ENCODE measurements at places on chromosomes 2 and 18. TPM values are rescaled to one million over a fixed set of nuclear protein-coding genes. Genes with fewer than 3 reads are reported as not detected.

VIT gene
- not detected for total RNA-seq

RESP18 gene
- total RNA-seq = not detected

KCNE4 gene
- total RNA-seq = 3.7 TPM

TEKT4 gene
- total RNA-seq = 0.31 TPM

PCARE gene
- total RNA-seq = under 0.01 TPM

OTOF gene
- total RNA-seq = 0.47 TPM

ST6GAL2 gene
- total RNA-seq = 148 TPM

LYPD6B gene
- total RNA-seq = 12.5 TPM

C1GALT1C1L gene
- total RNA-seq = not detected

PDE6D gene
- 25.4 TPM for total RNA-seq

UGT1A4 gene
- total RNA-seq = not detected

GPAT2 gene
- 1.6 TPM for total RNA-seq

AGXT gene
- total RNA-seq = not detected

TCF4 gene
- 1,429 TPM for total RNA-seq

RFTN2 gene
- 29.9 TPM for total RNA-seq

AMER3 gene
- total RNA-seq = 32.8 TPM

ALLC gene
- not detected for total RNA-seq

DOK1 gene
- total RNA-seq = 3.4 TPM

RABL2A gene
- total RNA-seq = 15.1 TPM

OSR1 gene
- total RNA-seq = 4.4 TPM

DSG1 gene
- total RNA-seq = 0.16 TPM

SNED1 gene
- 3.3 TPM for total RNA-seq

UGT1A8 gene
- total RNA-seq = not detected

TTN gene
- total RNA-seq = 3.7 TPM

THUMPD2 gene
- total RNA-seq = 30.3 TPM

GPR155 gene
- 15.6 TPM for total RNA-seq

SRD5A2 gene
- not detected for total RNA-seq

LIPG gene
- 18.2 TPM for total RNA-seq

CCDC121 gene
- 5.9 TPM for total RNA-seq

SPP2 gene
- total RNA-seq = not detected

CNDP1 gene
- total RNA-seq = 0.16 TPM

NT5C1B gene
- not detected for total RNA-seq

LYG2 gene
- total RNA-seq = not detected

ITSN2 gene
- total RNA-seq = 29.8 TPM

LRP2 gene
- total RNA-seq = 0.16 TPM

ABCB6 gene
- total RNA-seq = 32.0 TPM

ANKRD62 gene
- 0.16 TPM for total RNA-seq

SS18 gene
- total RNA-seq = 68.0 TPM

UGT1A5 gene
- not detected for total RNA-seq

ACMSD gene
- not detected for total RNA-seq

PRKCE gene
- total RNA-seq = 62.2 TPM

LGALSL gene
- 53.7 TPM for total RNA-seq

GPR35 gene
- 0.31 TPM for total RNA-seq

GALNT3 gene
- 5.3 TPM for total RNA-seq

INPP5D gene
- 2.5 TPM for total RNA-seq

UGT1A3 gene
- total RNA-seq = not detected

VWA3B gene
- total RNA-seq = 0.31 TPM

RASGRP3 gene
- total RNA-seq = 11.1 TPM

RBM45 gene
- 31.2 TPM for total RNA-seq

ALPI gene
- total RNA-seq = not detected

CYTIP gene
- total RNA-seq = 5.1 TPM

ZNF396 gene
- 5.0 TPM for total RNA-seq

QPCT gene
- total RNA-seq = 5.9 TPM

ZSCAN30 gene
- 17.5 TPM for total RNA-seq

LDLRAD4 gene
- 129 TPM for total RNA-seq

COL4A3 gene
- 0.16 TPM for total RNA-seq

POTEC gene
- total RNA-seq = not detected

All from occipital lobe (tissue), 3 donors.